CD4-positive, alpha-beta T cell treated with Interleukin-1 beta for 1 hour (primary cell): ENCODE measurements at places on chromosomes 11 and 22.

GRCh38 chr11:73566977-73567755, 30.7 kb downstream of the FAM168A start:
- no peak for DNase-seq

DNA sequence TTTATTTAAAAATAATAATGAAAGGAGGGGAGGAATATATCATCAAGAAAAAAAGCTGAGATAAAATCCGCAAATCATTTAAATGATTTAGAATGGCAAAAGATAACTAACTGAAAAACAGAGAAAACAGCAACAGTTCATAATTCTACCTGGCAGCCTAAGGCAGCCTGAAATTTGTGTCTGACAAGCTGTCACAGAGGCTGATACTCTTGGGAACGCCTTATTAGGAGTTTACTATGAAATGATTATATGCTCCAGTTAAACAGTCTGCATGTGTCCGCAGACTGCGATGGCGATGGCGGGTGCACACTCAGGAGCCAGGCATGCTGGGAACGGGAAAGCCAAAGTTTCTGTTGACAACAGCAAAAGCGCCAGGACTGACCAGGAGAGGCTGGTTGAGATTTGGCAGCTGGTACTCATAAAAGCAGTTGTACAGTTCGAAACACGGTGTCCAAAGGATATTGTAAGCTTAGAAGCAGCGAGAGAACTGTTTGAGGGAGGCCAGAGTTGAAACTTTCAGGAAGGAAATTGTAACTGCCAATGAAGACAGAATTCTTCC, 172.9 kb upstream of the MPPED2 start:
- no peak for DNase-seq

DNA sequence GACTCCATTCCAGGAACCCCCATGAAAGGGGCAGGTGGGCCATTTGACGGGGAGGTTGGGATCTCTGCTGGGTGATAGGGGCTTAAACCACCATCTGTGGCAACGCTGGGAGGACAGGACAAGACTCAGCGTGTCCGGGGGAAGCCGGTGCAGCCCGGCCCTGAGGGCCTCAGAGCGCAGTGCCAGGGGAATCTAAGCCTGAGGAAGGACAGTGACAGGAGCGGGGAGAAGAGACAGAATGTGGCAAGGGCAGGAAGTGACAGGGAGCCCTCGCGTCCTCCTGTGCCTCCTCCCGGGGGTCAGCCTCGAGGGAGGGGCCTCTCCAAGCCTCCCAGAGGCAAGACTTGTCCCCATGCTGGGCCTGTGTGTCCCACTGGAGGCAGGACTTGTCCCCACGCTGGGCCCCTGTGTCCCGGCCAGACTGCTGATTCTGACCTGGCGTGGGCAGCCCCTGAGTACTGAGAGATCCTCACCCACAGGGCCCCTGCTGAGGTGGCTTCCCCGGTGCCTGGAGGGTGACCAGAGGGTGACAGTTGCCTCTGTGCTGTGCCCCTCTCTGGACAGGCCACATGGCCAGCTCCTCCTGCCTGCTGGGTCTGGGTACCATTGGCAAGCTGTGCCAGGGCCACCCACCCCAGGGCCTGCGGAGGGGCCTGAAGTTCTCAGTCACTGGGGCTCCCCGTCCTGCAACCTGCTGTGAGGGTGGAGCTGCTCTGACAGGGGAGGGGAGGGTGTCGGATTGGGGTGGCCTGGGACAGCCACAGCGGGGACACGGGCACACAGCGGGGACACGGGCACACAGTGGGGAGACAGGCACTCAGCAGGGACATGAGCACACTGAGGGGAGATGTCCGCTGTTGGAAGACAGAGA, 676.2 kb downstream of the BRD1 start:
- DNase-seq = no peak

- DNase-seq = no peak
Measured at GRCh38 chr22:20208713-20209310, 58.0 kb upstream of the CCDC188 start.

DNA sequence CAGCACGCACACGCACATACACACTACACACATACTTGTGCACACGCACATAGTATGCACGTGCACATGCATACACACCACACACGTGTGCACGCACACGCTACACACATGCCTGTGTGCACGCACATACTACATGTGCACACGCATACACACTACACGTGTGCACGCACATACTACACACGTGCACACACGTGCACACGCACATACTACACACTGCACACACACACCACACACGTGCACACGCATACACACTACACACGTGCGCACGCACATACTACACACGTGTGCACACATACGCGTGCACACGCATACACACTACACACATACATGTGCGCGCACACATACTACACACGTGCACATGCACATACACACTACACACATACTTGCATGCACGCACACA, 19.7 kb upstream of the ARHGAP8 start:
- DNase-seq = no peak

DNA sequence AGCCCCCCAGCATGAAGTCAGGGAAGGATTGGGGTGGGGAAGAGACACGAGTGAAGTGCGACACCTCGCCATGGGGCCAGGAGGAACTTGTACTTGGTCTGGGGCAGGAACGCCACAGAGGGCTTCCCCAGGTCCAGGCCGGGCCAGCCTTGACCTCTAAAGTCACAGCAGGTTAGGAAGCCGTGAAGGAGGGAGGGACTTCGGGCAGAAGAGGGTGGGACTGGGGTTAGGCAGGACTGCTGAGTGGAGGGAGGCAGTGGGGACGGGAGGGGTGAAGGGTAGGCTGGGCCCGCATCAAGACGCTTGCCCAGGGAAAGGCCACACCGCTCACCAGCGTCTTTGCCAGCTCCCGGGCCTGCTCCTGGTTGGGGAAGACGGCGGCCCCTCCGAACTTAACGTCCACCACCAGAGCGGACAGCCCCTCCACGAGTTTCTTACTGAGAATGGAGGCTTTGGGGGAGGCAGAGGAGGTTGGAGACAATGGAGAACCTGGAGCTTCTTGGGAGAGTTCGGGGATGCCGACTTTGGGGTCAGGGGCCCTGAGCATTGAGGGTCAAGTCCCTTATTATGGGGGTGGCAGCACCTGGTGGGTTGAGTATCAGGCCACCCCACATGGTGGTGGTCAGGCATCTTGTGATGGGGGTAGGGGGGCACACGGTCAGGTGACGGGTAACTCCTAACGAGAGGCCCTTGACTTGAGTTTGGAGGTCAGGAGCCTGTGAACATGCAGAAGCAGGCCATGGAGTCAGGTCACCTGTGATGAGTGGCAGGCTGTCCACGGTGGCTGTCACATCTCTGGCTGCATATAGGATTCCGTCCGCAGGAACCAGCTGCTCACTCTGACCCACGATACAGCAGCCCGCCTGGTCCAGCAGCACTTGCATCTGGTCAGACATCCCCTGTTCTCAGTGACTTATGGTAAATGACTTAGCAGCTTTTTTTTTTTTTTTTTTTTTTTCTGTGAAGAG, 1.7 kb upstream of the SCO2 start:
- peak; percentile 58 for DNase-seq

DNA sequence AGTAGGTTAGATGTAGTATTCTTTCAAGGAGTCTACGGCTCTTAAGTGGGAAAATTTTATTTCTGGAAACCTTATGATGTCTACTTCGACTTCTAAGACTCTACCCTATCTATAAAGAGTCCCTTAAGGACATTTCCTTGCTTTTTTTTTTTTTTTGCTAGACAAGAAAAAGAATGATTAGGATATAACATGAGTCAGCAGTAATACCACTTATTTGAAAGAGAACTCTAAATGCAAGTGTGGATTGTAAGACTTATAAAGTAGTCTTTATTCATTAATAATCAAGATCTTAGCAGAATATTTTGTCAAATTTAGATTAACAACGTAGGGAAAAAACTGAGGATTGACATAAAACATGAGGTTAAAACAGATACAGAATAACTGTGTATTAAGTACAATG, 71.0 kb downstream of the DKK3 start:
- DNase-seq = no peak

DNA sequence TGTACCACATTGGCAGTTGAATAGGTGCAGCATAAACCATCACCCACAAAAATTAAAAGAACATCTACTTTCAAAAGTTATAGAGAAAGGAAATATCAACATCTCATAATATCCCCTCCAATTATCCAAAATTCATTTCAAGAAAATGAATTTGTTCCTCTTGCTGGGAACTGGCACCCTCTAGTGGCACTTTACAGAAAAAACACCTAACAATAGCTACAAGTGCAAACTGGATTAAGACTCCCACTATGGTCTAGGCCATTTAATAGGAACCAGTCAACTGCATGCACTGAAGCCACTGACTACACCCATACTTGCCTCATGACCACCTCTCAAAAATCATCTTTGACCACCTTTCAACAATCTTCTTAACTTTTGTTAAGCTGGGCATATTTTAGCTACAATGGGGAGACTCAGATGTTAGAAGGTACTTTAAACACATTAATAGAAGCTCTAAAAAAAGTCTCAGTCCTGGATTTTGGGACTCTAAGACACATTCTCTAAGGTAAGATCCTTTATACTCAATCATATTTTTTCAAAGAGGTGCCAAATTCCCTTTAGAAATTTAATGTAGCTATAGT, 17.3 kb downstream of the TRAF6 start:
- peak; percentile 65 for DNase-seq

DNA sequence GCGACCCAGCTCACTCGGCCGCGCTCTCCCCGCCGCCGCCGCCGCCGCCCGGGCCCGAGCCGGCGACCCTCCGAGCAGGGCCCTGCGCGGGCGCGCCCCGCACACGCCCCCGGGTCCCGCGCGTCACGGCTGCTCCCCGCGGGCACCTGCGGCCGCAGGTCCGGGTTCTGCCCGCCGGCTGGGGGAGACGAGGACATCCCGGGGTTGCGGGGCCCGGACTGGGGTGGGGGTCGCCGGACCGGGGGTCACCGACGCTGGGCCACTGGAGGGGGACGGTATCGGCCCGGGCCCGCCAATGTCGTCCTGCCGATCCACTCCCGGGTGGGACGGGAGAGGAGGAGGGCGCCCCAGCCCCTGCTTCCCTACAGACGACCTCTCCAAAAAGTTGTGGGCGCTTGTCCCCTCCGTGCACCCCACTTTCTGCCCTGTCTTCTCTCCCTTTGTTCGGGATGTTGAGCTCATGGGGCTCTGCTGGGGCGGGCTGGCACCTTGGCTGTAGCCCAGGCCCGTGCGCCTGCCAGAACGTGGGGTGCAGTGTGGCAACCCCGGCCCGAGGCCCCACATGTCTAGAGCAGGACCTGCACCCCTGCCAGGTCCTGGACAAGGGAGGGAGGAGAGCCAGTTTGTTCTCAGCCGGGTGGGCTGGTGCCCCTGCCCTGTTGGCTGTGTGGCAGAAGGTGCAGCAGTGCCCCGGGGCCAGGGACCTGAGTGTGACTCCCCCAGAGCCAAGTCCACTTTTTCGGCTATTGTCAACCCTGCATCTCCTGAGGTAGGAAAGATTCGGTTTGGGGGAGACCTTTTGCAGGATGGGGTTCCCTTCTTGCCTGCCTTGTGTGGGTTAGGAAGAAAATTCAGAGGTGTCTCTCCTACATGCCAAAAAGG, 40.2 kb upstream of the CELSR1 start:
- DNase-seq = no peak

GRCh38 chr22:23126165-23127054, 15.4 kb downstream of the RSPH14 start:
- DNase-seq = no peak

GRCh38 chr11:9633679-9634078, 30.2 kb upstream of the SWAP70 start:
- DNase-seq = no peak

DNA sequence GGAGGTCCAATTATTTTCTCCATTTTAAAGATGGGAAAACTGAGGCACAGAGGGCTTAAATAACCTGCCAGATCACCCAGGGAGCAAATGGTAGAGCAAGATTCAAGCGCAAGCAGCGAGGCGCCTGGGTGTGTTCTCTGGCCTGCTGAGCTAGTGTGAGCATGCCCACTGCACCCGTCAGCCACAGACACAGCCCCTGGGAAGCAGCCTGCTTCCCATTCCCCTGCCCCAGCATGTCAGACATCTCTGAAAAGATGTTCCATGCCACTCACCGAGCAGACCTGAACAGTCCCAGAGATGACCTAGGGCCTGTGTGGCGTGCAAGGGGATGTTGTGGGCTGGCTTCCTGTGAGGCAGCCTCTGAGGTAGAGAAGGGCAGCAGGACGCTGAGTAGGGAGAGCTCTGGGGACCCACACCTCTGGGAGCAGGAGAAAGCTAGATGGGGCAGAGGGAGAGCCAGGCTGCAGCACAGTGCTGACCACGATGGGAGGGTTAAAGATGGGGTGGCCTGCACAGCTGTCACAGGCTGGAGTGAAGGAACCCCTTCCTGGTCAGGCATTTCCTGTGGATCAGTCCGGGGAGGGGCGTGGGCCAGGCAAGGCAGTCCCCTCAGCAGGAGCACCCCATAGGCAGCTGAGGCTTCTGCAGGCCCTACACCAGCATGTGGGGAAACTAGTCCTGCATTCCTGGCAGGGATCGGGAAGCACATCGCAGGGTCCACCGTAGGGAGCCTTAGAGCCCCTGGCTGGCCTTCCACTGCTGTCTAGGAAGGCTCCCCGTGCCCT, 101.4 kb downstream of the GALNT18 start:
- no peak for DNase-seq

- DNase-seq = no peak
Measured at GRCh38 chr11:108198833-108199232, 23.6 kb downstream of the NPAT start.

GRCh38 chr22:32411402-32411801, 645 bp downstream of the RTCB start:
- no peak for DNase-seq

DNA sequence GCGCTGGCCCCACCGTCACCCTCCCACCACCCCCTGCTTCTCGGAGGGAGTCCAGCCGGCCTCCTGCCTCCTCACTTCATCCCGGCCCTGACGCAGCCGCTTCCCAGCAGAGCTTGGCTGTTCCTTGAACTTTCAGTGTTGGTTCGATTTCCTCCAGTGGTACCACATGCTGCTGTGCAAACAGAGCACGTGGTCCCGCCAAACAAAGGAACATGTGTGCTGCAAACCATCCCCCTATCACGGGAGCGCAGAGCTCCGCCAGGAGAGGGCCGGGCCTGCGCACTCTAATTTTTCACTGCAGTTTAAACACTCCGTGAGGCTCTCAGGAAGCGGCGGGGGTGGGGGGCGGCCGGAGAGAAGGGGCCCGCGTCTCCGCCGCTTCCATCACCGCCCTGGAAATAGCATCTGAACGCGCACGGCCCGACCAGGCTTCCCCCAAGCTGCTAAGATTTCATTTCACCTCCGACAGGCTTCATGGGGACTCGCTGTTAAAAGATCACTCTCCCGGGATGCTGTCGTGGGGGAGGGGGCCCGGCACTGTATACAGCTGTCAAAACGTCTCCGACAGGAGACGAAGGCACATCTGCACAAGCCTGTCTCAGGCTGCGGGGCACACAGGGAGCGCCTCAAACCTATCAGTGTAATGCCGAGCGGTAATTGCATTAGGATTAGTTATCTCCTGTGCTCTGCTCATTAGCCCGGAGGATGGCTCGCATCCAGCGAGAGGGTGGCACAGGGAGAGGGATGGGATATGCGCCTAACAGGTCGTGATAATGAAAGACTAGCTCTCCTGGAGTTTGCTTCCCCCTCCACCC, 269.9 kb upstream of the SORL1-AS1 start:
- no peak for DNase-seq

GRCh38 chr22:11629661-11630385, 3898.2 kb upstream of the OR11H1 start:
- no peak for DNase-seq

- no peak for DNase-seq
Measured at GRCh38 chr11:65537620-65538231, 12.8 kb downstream of the SCYL1 start.

- DNase-seq = no peak
Measured at GRCh38 chr22:19530751-19531150, 6.5 kb upstream of the CLDN5 start.
